ENCODE measurements at places on chromosomes 7 and 10. TPM values are rescaled to one million over a fixed set of nuclear protein-coding genes. Genes with fewer than 3 reads are reported as not detected.

DNA sequence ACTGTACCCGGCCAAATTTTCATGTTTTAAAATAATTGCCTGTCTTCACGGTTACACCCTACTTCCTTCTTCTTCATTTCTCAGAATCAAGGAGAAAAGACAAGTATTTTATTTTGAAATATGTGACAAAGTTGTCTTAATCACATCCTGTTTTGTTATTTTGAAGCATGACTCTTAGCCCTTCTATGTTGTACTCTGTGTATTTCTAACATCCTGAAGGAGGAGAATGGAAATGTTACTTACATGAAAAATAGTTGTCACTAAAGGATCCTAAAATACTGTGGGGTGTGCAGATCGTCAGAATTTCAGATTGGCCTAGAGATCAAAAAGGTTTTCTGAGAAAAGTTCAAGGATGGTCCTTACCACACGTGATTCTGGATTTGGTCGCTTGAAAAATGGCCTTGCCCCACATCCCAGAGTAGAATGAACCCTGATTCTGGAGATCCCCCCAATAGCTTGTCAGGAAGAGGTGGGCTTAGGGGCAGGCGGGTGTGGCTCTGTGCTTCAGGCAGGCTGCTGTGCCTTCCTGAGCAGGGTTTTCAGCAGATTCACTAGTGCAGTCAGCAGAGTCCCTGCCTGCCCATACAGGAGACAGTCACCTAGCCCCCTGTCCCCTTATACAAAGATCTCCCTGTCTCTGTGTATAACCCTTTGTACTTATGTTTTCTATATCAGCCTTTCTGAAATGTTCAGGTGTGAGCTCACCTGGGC, 8.6 kb downstream of the UPP1 start:
- no peak for DNase-seq

- no peak for DNase-seq
Measured at GRCh38 chr10:123502983-123503382, 163.2 kb upstream of the GPR26 start.

Gene LEP
- total RNA-seq = not detected

Gene CUTC
- 11.6 TPM for total RNA-seq

GRCh38 chr7:36309301-36309700, 80.4 kb upstream of the ANLN start:
- DNase-seq = no peak

- DNase-seq = no peak
Measured at GRCh38 chr10:81367132-81367531, 507.9 kb upstream of the NRG3 start.

DNA sequence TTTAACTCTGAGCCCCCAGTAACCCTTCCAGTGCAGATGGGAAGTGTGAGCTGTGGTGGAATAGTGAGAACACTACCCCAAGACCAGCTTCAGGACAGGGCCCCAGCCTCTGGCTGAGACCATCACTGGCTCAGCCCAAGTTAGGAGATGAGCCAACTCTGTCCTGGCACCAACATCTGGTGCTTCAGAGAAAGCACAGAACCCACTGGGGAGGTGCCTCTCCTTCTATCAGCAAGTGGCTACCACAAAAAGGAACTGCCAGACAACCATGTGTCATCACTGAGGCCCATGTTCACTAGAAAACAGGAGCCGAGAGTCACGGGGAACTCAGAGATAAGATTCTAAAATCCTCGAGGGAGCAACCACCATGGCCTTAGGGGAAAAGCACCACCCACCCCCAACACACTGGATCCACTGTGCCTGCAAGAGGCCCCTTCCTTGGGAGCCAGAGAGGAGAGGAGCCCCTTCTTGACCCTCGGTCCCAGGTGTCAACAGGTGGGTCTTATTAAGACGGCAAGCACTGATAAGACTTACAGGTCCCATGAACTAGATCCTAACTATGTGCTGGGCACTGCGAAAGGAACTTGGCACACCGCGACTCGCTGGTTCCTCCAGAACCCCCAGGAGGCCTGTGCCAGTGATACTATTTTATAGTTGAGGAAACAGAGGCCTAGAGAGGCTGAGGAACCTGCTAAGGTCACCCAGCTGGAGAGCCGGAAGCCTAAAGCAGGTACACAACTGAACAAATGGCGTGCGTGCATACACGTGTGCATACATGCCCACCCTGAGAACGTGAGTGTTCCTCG, 102.7 kb downstream of the FAM53B start:
- DNase-seq = peak; percentile 58

GRCh38 chr7:138755331-138755747, 42.5 kb upstream of the TMEM213 start:
- peak; percentile 36 for DNase-seq

DNA sequence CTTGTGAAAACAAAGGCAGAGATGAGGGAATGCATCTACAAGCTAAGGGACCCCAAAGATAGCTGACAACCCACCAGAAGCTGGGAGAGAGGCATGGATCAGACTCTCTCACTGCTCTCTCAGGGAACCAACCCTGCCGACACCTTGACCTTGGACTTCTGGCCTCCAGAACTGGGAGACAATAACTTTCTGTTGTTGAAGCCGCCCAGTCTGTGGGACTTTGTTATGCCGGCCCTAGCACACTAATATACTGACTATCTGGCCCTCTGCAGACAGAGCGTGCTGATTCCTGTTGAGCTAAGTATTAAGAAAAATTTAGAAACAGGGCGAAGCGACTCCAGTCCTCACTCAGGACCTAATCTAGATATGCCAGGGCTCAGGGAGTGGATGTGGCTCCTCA, 144.3 kb upstream of the TCF7L2 start:
- no peak for DNase-seq

Gene TLX1
- total RNA-seq = not detected

- DNase-seq = no peak
Measured at GRCh38 chr7:56174875-56175760, 58.9 kb upstream of the NUPR2 start.

DNA sequence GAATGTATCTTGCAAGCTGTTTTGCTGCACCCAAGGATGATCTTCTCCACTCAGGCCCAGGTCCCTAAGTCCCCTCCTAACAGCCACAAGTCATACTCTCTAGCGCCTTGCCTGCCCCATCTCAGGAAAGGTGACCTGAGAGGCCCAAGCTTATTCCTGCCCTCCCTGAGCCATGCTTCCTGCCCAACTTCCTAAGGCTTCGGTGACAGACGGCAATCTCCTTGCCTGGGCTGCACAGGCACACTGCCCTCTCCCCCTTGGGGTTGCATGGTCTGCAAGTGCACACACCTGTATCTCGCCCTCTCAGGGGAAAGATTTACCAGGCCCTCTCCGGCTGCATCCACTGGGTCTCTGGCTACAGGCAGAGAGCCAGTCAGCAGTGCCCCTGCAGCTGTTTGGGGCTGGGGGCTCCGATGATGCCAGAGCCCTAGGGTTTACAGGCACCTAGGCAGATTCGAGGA, 771 bp upstream of the ADIRF start:
- DNase-seq = no peak

Measured in astrocyte (in vitro differentiated cells and primary cell).